ENCODE measurements at places on chromosomes 2 and 18. TPM values are rescaled to one million over a fixed set of nuclear protein-coding genes. Genes with fewer than 3 reads are reported as not detected.

GRCh38 chr2:84169871-84170270, 289.2 kb downstream of the SUCLG1 start:
- H3K4me1 ChIP-seq: no peaks in the 10 kb centered on the region
- H3K27ac ChIP-seq: no peak overlapping the region
- no peak for DNase-seq
- H3K36me3 ChIP-seq: no peaks in the 10 kb centered on the region
- no peak overlapping the region for H3K4me3 ChIP-seq
- no peaks in the 10 kb centered on the region for H3K27me3 ChIP-seq

Gene CD207
- 0.74 TPM for total RNA-seq

- H3K36me3 ChIP-seq: no peaks in the 10 kb centered on the region
- no peak overlapping the region for H3K4me3 ChIP-seq
- DNase-seq: no peak
- H3K27me3 ChIP-seq: no peaks in the 10 kb centered on the region
- H3K27ac ChIP-seq: no peak overlapping the region
These were observed 126.3 kb downstream of the NRP2 start for GRCh38 chr2:205808486-205809121.

GRCh38 chr2:211396815-211397214, 840.4 kb downstream of the CPS1 start:
- no peak overlapping the region for H3K27ac ChIP-seq
- no peaks in the 10 kb centered on the region for H3K27me3 ChIP-seq
- no peaks in the 10 kb centered on the region for H3K4me1 ChIP-seq

Gene GKN1
- total RNA-seq: not detected

Gene PDCD1
- total RNA-seq: not detected

All from endothelial cell (in vitro differentiated cells).